ENCODE measurements at places on chromosomes 1 and 21.

DNA sequence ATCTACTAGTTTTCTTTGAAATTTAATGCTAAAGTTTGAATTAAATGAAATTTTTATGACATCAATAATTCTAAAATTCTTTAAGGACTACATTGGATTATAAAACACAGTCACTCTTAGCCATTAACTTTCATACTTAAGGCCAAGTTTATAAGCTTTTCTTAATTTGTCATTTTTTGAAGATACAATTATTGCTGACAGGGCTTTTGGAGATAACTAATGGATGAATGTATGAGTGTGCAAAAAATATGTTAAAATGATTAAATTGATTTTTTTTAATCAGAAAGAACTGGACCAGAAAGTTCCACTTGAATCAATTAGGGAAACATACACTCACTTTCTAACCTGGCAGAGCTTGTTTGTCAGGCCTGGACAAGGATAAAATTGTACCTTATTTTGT is 70.3 kb upstream of the CHODL start:
- no peak for DNase-seq

DNA sequence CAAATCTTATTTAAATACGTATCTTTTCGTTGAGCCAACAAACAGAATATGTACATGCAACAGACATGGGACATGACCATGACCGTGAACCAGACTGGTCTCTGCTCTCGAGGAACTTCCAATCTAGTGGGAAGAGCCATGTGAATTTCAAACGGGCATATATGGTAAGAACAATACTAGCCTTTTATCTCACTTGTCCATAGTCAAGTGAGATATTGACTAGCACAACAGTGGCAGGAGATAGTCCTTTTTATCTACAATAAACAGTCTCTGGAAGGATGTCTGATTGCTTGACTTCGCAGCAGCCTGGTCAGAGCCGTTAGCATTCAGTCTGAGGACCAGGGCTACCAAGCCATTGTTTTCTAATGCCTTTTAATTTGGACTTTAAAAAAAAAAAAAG is 12.6 kb upstream of the PLA2G2C start:
- DNase-seq: no peak

- DNase-seq: no peak
These were observed 16.6 kb downstream of the TRIM62 start for GRCh38 chr1:33165209-33165608.

- DNase-seq: no peak
These were observed 36.6 kb upstream of the EPS8L3 start for GRCh38 chr1:109800291-109800690.

DNA sequence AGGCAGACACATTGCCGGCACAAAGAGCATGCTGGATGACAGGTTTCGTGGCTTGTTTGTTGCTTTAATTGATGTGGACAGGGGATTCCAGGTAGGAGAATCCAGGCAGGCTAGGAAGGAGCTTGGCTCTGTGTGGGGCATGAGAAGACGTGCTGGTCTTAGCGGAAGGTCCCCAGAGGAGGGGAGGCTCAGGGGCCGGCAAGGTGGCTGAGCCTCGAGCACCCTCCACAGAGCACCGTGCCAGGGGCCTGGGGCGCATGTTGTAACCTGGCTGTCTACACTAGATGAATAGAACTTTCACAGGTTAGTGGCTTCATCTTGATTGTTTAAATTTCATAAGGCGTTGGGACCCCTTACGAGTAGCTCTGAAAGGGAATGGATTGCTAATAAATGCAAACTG is 223.1 kb downstream of the CAMTA1 start:
- DNase-seq: no peak

GRCh38 chr1:72516826-72517225 is 234.5 kb upstream of the NEGR1 start:
- DNase-seq: no peak

- DNase-seq: no peak
These were observed 10.7 kb downstream of the FOXO6 start for GRCh38 chr1:41371630-41372599.

DNA sequence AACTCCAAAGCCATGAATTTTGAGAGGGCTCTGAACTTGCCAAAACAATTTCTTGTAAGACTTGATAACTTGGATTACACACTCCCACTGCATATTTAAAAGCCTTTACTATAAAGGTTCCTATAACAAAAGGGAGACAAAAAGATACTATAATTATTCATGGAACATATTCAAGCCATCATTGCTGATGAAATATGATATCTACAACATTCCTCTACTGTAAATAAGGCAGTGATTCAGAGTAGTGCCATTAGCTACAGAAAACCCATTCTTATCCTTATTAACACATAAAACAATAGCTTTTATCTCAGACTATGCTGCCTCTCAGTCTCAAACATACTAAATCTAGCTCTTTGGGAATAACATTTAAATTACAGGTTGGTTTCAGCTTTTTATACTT is 675.5 kb upstream of the CXADR start:
- DNase-seq: no peak

DNA sequence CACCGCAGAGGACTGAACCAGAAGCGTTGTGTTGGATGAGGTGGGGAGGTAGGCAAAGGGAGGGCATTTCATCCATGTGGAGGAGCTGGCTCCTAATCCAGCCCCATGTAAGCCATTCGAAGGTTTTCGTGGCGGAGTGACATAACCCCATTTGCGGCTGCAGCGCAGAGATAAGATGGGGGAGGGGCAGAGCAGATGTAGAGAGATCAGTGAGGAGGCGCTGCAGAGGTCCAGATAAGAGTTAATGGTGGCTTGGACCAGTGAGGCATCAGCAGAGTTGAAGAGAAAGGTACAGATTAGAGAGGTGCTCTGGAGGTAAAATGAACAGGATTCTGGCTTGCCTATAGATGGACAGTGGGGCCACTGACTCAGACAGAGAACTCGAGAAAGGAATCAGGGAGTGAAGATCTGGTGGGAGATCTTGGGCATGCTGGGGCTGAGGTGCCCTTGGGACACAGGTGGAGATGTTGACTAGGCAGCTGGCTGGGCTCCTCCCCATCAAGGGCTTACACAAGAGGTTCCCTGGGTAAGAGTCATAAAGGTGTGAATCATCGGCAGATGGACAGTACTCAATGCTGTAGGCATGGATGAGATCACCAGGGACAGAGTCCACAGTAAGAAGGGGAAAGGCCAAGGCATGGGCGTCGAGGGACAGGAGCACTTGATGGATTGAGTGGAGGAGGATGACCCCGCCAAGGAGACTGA is 7.8 kb upstream of the PTPRF start:
- DNase-seq: no peak

- no peak for DNase-seq
These were observed 575 bp downstream of the RRAGC start for GRCh38 chr1:38858833-38859560.

GRCh38 chr21:34852448-34852847 is 183.7 kb downstream of the CLIC6 start:
- DNase-seq: no peak

DNA sequence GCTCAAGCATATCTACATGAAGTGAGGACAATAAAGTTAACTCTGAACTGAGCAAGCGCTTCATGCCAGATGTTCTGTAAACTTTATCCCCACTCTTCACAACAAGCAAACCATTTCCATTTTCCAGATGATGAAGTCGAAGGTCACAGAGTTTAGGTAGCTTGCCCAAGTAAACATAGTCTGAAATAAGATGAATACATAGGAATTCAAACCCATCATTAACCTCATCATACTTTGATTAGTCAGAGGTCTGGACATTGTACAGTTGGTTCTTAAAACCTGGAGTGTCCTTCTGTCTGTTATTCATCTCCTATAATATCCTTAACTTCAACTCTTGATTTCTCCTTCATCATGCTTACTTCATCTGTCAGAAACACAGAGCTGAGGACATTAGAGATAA is 180.3 kb upstream of the C8B start:
- no peak for DNase-seq
